Upper lobe of right lung (tissue), 1 donor: ENCODE measurements at places on chromosomes 3 and 15. TPM values are rescaled to one million over a fixed set of nuclear protein-coding genes. Genes with fewer than 3 reads are reported as not detected.

IDH3A gene
- 71.6 TPM for total RNA-seq

NME9 gene
- total RNA-seq, result not detected

- no peak for DNase-seq
These were observed 96.6 kb upstream of the FLNB start for GRCh38 chr3:57911593-57911992.

DNA sequence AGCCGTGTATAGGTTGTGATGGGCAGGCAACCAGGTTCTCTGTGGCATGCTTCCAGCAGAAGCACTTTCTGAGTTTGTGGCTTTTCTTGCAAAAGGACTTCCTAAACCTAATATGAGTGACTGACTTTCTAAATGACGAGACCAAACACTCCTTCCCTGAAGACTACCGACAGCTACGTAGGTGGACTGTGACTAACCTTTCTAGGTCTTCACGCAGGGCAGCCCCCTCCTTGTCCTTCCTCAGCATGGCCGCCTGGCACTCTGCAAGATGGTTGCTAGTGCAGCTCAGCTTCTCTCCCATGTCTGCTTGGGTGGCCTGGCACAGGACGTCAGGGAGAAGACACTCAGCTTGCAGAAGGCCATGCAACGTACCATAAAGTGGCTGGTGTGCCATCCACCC is 20.9 kb downstream of the CXCR6 start:
- no peak for DNase-seq

- no peak for DNase-seq
These were observed 5.4 kb upstream of the ZCWPW2 start for GRCh38 chr3:28343144-28343543.

GRCh38 chr3:196186651-196187573 is 24.3 kb downstream of the ZDHHC19 start:
- DNase-seq, result no peak

GRCh38 chr3:10351013-10351735 is 30.3 kb upstream of the SEC13 start:
- DNase-seq, result no peak
